ENCODE measurements at places on chromosomes 12 and 14.

DNA sequence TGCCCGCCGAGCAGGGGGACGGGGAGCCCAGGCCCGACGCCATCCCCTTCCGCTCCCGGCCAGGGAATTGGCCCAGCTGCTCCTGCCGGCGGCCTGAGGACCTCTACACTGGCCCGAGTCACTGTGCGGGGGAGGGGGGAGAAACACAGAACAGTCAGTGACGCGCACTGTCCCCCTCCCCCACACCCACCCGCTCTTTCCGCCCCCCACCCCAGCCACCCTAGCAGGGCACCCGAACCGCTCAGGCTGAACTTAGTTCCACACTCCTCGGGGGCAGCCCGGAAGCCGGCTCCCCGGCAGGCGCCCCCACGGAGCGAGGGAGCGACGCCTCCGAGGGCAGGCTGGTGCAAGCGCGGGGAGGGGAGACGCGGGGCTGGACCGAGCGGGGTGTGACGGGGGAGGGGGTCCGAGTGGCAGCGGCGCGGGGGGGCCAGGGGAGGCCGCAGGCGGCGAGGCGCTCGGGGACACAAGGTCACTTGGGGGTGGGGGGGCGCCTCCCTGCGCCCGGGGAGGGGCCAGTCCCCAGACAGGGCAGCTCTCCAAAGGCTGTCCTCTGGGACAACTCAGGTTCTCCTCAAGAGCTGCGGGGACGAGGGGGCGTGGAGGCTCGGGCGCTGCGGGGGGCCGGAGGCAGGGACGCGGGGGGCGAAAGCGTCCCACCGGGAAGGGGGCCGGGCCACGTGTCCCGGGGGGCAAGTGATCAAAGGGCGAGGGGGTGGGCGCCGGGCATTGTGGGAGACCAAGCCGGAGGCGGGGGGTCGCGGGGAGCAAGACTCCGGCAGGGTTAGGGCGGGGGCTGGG, 648 bp downstream of the CHD4 start:
- DNase-seq = peak; percentile 68

- no peak for DNase-seq
These were observed 32.3 kb downstream of the DRAM1 start for GRCh38 chr12:101909646-101910045.

GRCh38 chr14:41055589-41055988, 551.1 kb upstream of the LRFN5 start:
- no peak for DNase-seq

DNA sequence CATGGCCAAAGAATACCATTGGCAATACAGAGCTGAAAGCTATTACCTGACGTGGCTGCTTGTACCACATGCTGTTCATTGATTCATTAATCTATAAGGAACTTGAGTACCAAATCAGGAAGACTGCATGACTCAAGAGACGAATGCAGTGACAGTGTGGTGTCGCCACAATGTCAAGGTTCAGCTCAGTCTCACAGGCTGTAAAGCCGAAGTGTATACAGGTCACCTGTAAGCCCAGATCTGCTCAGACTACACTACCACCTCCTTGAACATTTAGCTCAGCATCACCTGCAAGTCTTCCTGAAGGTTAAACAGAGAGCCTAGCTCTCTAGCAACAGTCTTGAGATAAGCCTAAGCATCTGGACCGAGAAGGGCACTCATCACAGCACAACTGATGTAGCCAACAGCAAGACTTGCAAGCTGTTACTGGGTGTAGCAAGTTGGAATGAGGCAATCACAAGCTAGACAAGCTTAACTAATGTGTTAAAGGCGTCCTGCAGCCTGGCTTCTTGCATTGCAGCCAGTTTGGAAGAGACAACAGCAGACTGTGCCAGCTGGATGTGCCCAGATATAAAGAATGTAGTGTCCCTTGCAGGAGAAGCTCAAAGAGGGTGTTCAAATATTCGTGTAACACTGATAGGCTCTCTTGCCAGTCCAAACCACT, 21.0 kb downstream of the TMTC1 start:
- DNase-seq = no peak

- DNase-seq = peak; percentile 84
These were observed 12.9 kb downstream of the NYNRIN start for GRCh38 chr14:24411443-24412389.

- DNase-seq = no peak
These were observed 204.0 kb upstream of the ALG10 start for GRCh38 chr12:33818313-33818712.

- DNase-seq = peak; percentile 53
These were observed 31.9 kb upstream of the DUSP6 start for GRCh38 chr12:89384050-89384758.

- no peak for DNase-seq
These were observed 62.2 kb upstream of the CCND2 start for GRCh38 chr12:4211372-4211771.

GRCh38 chr14:24079491-24080141, 8.3 kb downstream of the CPNE6 start:
- DNase-seq = no peak

Measured in dermis blood vessel endothelial cell (primary cell).